BE2C (cell line): ENCODE measurements at places on chromosomes 6 and 20.

- no peak for DNase-seq
Observed at GRCh38 chr20:41344938-41345728, 4.5 kb downstream of the LPIN3 start.

DNA sequence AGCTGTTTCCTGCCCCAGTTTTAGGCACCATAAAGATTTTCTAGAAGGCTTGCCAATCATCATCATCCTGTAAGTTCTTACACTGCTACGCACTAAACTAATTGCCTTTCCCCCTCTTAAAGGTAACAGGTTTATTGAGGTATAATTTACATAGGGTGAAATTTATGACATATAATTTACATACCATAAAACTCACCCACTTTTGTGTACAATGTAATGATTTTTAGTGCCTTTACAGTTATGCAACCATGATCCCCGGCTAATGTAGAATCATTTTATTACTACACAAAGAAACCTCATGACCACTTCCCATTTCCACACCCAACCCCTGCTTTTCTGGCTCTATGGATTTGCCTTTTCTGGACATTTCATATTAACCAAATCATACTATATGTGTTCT is 21.1 kb downstream of the GCNT2 start:
- no peak for DNase-seq

- DNase-seq, result no peak
Observed at GRCh38 chr6:118899948-118900347, 6.0 kb downstream of the ASF1A start.

GRCh38 chr20:8532169-8532568 is 400.1 kb downstream of the PLCB1 start:
- no peak for DNase-seq

GRCh38 chr20:59027741-59028320 is 4.3 kb downstream of the ATP5F1E start:
- no peak for DNase-seq

DNA sequence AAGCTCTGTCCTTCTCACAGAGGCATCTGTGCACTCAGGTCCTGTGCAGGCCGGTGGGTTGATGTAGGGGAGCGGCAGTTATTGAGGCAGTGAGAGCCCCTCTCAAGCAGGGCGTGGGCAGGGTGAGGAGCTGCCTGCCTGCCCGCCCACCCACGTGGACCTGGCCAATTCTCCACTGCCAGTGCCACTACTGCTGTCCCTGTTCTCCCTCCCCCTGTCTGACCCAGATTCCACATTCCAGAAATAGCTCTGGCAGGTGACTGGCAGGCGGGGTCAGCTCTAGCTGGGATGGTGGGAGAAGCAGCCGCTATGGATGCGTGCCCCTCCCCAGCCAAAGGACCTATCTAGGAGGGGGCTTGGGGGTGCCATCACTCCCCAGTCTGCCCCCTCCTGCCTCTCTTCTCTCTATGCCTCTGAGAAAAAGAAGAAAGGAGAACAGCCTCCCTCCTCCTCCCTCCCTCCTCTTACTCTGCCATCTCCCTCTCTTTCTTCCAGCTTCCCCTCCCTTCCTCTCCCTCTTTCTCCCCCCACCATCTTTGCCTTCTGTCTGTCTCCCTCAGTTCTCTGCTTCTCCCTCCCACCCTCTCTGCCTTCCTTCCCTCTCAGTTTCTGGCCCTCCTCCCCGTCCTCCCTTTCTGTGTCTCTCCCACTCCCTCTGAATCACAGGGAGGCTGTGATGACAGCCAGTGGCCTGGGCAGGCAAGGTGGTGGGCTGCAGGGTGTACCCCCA is 86.5 kb upstream of the MYL9 start:
- DNase-seq, result no peak

- DNase-seq, result no peak
Observed at GRCh38 chr6:64083261-64083660, 447.7 kb downstream of the PHF3 start.

GRCh38 chr6:90610301-90610750 is 23.5 kb upstream of the MAP3K7 start:
- no peak for DNase-seq

GRCh38 chr20:11379257-11380011 is 538.3 kb upstream of the BTBD3 start:
- peak; percentile 53 for DNase-seq

GRCh38 chr20:11807054-11808048 is 110.3 kb upstream of the BTBD3 start:
- no peak for DNase-seq

GRCh38 chr20:32681175-32682084 is 7.7 kb upstream of the C20orf203 start:
- peak; percentile 58 for DNase-seq
